ENCODE measurements at places on chromosomes 5 and 9. TPM values are rescaled to one million over a fixed set of nuclear protein-coding genes. Genes with fewer than 3 reads are reported as not detected.

The PELO gene
- total RNA-seq = 9.3 TPM

The GARIN3 gene
- not detected for total RNA-seq

The PCDHA12 gene
- total RNA-seq = not detected

The ZNF367 gene
- 32.5 TPM for total RNA-seq

The PURA gene
- total RNA-seq = 15.5 TPM

The FOXD4 gene
- total RNA-seq = 0.92 TPM

The DRD1 gene
- total RNA-seq = not detected

The DOCK8 gene
- 270 TPM for total RNA-seq

The PAEP gene
- total RNA-seq = not detected

The SEMA5A gene
- total RNA-seq = 0.12 TPM

The HTR4 gene
- total RNA-seq = not detected

The GGTA1 gene
- total RNA-seq = not detected

Measured in activated CD4-positive, alpha-beta T cell treated with anti-CD3 and anti-CD28 coated beads, Interleukin-2, amount 10 ng/mL, durations not matched to agents 7 days and 5 days (primary cell).